ENCODE measurements at places on chromosomes 12 and 14. TPM values are rescaled to one million over a fixed set of nuclear protein-coding genes. Genes with fewer than 3 reads are reported as not detected.
A peak's percentile ranks its signal among the peaks of the same experiment; 100 is the strongest.

DNA sequence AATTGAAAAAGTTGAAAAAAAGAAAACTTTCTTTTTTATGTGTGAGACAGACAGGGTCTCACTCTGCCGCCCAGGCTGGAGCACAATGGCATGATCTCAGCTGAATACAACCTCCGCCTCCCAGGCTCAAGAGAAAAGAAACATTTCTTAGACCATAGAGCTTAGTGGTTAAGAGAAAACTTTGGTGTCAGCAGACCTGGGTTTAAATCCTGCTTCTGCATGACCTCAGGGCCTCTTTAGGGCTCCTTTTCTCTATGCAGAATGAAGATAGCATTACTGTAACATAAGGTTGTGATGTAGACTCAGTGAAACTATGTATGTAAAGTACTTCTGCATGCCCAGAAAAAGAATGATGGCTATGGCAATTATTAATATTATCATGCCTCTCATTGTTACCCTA is 104.7 kb upstream of the NUDT4 start:
- no peak overlapping the region for H3K27ac ChIP-seq
- ATAC-seq: no peak
- H3K4me1 ChIP-seq: no peaks in the 10 kb centered on the region
- H3K36me3 ChIP-seq: no peaks in the 10 kb centered on the region

- no peaks in the 10 kb centered on the region for H3K36me3 ChIP-seq
- no peaks in the 10 kb centered on the region for H3K27me3 ChIP-seq
- H3K27ac ChIP-seq: peak overlapping the region; percentile 44
- no peak for ATAC-seq
- H3K4me1 ChIP-seq: peaks cover 40% of the 10 kb centered on the region
Observed at GRCh38 chr12:1603269-1603993, 9.1 kb upstream of the FBXL14 start.

DNA sequence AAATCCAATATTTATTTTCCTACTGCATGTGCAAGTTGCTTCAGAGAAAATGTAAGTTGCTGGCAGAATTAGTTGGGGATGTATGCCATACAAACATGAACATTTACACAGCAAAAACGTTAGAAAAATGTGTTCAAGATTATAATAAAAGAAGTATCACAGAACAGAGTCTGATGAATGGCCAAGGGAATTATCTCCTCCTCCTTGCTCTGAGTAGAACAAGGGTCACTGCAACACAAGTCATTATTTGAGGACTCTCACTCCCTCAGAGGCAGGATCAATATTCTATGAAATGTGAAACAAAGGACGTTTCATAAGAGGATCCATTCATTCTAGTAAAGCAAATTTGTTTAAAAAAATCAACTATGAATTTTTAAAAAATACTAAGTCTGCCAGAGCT is 177.8 kb downstream of the PRKD1 start:
- no peaks in the 10 kb centered on the region for H3K27me3 ChIP-seq
- no peaks in the 10 kb centered on the region for H3K4me1 ChIP-seq
- no peak overlapping the region for H3K4me3 ChIP-seq

DNA sequence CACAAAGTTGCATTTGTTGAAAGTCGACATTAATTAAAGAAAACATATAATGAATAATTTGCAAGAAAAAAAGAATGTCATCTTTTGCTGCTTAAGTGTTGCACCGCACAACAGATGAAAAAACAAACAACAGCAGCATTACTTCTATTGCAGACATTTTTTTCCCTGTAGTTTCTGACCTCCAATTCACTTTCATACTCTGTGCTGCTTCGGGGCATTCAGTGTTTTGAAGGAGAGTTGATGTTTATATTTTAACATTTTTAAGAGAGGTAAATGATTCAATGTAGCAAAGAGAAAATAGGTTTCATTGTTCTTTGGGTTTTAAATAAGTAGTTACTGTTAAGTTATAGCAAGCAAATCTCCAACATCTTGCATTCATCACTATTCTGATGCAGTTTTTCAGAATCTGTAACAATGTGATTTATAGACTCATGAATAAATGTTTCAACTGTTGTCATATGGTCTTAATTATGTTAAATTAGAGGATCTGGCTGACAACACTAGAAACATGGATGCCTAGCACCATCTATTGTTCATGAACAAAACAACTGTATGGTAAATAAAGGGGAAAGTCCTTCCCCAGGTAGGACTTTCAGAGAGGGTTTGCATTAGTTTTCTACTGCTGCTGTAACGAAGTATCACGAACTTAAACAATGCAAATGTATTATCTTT is 168.1 kb downstream of the BCAT1 start:
- H3K27ac ChIP-seq: no peak overlapping the region
- H3K27me3 ChIP-seq: no peaks in the 10 kb centered on the region
- no peaks in the 10 kb centered on the region for H3K4me1 ChIP-seq
- no peaks in the 10 kb centered on the region for H3K36me3 ChIP-seq
- no peak for ATAC-seq
- no peak overlapping the region for H3K4me3 ChIP-seq

- no peaks in the 10 kb centered on the region for H3K27me3 ChIP-seq
- peaks cover 18% of the 10 kb centered on the region for H3K36me3 ChIP-seq
- no peaks in the 10 kb centered on the region for H3K4me1 ChIP-seq
- no peak for ATAC-seq
- H3K27ac ChIP-seq: no peak overlapping the region
Observed at GRCh38 chr14:100282766-100283419, 23.4 kb downstream of the SLC25A29 start.

- H3K27me3 ChIP-seq: no peaks in the 10 kb centered on the region
- H3K36me3 ChIP-seq: peaks cover 67% of the 10 kb centered on the region
- no peak for ATAC-seq
- no peak overlapping the region for H3K27ac ChIP-seq
Observed at GRCh38 chr14:65015391-65015790, 28.7 kb downstream of the FNTB start.

- no peaks in the 10 kb centered on the region for H3K27me3 ChIP-seq
- no peaks in the 10 kb centered on the region for H3K36me3 ChIP-seq
- ATAC-seq: no peak
- no peak overlapping the region for H3K27ac ChIP-seq
Observed at GRCh38 chr14:88363644-88364043, 21.8 kb upstream of the SPATA7 start.

Gene AICDA
- not detected for total RNA-seq

Gene DICER1
- 68.9 TPM for total RNA-seq
